Urothelium cell line (cell line): ENCODE measurements at places on chromosomes 2 and 18.

DNA sequence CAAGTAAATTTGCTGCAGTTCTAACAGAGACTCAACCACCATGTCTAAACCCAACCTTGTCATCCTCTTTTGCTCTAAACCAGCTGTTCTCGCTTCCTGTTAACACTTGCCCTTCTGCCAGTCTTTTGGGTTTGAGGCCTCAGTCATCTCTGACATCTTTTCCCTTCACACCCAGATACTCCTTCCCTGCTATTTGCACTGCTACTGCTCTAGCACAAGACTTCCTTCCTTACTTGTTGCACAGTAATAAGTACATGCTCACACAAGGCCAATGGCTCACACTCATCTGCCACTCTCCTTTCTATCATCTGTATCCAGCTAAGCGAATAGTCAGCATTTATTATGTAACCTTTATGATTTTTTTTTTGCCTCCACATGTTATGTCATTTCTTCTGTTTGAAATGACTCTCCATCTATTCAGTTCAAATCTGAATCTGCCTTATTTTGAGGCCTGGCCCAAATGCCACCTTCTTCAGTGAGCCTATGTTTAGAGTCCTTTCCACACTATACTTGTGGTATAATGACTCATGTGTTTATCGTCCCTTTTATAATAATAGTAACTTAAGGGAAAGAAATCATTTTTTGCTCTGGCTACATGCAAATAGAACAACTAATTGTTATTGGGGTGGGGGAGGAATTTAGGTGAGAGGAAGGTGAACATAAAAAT lies 22.5 kb upstream of the CDKL4 start:
- no peak for DNase-seq

DNA sequence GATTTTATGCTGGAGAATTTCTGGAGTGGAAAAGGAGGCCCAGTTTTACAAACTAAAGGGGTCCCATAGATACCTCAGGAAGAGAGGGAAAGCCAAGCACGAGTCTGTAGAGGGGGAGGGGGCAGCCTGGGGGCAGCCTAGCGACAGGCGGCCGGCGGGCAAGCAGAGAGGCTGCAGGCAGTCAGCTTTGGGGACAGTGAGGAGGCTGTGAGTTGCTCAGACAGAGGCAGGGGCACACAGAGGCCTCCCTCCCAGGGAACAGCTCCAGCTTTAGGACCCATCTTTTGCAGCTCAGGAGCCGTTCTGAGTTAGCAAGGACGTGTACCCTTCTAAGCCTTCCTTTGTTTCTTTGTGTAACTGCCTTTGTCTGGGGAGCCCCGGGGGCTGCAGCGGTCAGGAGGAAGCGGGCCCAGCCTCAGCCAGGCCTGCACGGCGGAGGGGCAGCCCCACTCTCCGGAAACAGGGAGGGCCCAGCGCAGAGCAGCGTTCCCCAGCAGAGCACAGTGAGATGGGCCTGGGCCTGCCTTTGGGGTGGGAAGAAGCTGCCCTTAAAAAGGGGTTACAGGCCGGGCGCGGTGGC lies 41.1 kb upstream of the RALBP1 start:
- DNase-seq: no peak

DNA sequence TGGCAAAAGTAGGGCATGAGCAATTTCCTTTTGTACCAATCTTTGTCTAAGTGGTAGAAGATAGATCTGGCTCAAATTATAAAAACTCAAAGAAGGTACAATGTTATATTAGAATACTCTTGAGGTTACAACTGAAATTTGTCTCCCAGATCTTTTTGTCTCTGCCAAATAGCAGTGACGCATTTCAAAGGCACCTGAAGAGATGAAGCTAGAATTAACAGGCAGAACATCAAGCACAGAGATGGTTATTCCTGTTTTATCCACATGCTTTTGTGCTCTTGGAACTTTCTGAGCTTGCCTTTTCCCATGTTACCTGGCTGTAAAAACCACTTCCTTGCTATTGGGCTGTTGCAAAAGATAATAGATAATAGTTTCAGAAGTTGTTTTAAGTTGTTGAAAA lies 74.3 kb downstream of the GREB1L start:
- peak; percentile 14 for DNase-seq

- no peak for DNase-seq
These were observed 945.5 kb downstream of the EPHA4 start for GRCh38 chr2:220626603-220627002.

GRCh38 chr2:229927817-229928321 lies 5.6 kb downstream of the FBXO36 start:
- DNase-seq: no peak

DNA sequence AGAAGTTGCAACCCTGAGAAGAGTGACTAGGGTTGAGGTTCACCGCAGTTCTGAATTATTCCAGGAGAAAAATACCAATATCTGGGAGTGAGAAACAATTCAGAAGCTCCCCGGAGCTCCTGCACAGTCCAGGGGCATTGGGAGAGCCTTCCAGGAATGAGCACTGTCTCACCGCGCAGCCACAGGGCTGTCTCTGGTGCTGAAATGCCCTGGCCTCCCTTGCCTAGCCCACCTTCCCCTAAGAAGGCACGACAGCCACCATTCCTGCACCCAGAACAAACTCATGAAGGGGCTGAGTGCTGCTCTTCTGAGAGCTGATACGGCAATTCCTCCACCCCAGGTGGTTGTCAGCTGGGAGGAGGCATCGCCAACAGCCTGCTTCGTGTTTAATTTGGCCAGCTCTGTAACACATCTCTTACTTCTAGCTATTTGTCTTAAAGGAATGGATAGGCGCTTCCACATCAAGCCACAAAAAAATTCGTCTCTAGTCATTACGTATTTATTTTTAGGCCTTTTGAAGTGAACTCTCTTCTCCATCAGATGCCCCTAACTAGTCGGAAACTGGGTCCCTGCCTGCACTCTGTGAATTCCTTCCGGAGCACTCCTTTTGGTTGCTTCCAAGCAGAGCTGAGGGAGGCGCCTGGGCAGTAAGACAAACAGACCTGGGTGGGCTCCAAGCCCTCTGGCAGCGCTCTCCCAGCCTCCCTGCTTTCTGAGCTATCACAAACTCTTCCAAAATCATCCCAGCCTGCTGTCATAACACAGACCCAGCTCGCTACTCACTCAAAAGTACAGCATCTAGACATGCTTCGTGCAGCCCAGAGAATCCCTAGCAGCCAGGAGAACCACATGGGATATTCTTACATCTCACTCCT lies 120.5 kb upstream of the CCDC68 start:
- DNase-seq: no peak

DNA sequence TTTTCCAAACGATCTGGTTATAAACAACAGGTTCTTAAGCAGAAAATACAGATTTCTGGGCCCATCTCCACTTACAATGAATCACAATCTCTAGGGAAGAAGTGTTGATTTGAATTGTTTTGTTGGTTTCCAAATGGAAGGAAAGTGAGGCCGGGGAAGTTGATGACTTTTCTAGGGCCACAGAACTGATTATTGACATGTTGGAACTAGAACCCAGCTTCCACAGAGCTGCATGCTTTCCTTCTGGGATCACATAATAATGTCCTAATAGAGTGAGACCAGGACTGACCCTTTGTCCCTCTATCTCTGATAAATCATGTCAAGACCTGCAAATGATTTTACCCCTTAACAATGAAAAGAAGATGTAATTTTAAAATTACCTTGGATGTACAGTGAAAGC lies 332.2 kb downstream of the OSR1 start:
- no peak for DNase-seq

DNA sequence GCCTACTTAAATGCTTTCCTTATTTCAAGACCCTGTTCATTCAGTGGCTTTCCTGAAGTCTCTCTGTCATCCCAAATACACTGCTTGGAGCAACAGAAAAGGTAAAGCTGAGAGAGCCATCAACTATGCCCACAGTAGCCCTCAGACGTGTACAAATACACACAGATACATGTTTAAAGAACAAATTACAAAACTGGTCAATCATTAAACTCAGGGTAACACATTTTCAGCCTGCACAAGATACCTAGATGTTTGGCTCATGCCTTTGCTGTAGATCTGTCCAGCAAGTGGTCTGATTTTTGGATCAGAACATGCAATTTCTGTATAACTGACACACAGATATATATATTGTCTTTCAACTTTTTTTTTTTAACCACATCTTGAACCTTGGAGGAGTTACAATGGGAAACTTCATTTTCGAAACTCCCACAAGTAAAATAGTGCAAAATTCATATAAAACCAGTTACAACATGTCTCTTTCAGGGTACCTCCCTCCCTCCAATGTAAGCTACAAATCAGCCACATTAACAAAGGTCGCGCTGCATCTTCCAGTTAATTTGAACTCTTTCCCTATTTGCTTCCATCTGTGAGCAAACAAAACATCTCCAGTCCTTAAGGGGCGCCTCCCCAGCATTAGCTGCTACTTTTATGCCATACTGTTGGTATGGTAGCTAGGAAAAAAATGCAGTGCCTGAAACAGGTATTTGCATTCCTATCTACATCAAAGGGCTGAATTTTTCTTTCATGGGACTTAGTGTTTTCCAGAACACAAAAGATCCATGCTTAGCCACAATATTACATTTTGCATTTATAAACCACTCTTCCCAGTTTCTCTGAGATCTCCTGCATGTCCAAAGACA lies 311.9 kb downstream of the NRXN1 start:
- DNase-seq: no peak

DNA sequence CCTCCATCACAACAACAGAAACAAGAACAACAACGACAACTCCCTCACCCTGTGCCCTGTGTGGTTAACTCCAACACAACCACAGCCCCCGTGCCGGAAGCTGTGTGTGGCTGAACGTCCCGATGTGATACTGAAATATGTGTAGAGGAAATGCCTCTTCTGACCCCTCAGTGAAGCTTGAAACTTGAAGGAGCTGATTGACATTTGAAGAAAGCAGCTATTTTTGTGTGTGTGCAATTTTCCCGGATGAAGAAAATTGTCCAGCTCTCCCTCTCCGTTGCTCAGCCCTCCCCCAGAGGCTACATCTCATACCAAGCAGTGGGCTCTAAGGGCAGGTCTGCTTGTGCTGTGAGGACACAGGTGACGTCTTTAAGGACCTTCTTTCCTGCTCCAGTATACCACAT lies 173.8 kb downstream of the ICOS start:
- DNase-seq: peak; percentile 23

DNA sequence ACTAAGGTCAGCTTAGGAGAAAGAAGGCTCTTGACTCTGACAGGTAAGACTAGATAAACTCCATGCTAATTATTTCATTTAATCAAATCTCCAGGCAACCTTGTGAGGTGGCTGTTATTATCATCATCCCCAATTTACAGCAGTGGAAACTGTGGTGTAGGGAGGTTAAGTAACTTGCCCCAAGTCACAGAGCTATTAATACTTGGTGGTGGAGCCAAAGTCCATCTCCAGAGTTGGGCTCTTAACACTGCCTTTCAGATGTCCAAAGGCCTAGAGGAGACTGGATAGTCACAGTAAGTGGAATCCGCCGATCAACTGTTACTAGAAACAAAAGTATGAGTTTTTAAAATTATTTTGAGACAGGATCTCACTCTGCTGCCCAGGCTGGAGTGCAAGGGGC lies 46.6 kb upstream of the SP3 start:
- DNase-seq: no peak

DNA sequence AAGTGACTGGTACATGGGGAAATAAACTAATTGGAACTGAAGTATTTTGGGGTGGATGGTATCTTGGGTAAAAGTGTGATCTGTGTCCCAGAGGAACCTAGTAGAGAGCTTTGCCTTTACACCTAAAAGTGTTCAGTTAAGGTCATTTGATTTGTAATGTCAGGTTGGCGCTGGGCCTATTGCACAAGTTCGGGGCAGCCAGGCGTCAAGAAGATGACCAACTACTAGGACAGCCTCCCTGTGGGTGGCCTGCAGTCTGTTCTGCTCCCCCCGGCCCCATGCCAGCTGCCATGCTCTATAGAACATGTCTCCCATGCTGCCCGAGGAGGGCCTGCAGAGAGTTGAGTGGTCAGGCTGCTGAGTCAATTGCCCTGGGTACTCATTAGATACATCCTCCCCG lies 10.1 kb downstream of the RRM2 start:
- DNase-seq: no peak
